Smooth muscle cell of the brain vasculature (primary cell): ENCODE measurements at places on chromosomes 11 and 22.

GRCh38 chr11:108008656-108009496 is at the start of gene CUL5:
Gene CUL5 (plus strand): TSS chr11:108008898. CDS start chr11:108009349, 451 bp downstream.
- peak; percentile 87 for DNase-seq

- no peak for DNase-seq
Measured at GRCh38 chr11:84747871-84748270, 879.3 kb downstream of the DLG2 start.

GRCh38 chr11:6574816-6575715 is 28.4 kb downstream of the RRP8 start:
- no peak for DNase-seq

- DNase-seq: no peak
Measured at GRCh38 chr22:50569896-50570535, 7.3 kb upstream of the SYCE3 start.

DNA sequence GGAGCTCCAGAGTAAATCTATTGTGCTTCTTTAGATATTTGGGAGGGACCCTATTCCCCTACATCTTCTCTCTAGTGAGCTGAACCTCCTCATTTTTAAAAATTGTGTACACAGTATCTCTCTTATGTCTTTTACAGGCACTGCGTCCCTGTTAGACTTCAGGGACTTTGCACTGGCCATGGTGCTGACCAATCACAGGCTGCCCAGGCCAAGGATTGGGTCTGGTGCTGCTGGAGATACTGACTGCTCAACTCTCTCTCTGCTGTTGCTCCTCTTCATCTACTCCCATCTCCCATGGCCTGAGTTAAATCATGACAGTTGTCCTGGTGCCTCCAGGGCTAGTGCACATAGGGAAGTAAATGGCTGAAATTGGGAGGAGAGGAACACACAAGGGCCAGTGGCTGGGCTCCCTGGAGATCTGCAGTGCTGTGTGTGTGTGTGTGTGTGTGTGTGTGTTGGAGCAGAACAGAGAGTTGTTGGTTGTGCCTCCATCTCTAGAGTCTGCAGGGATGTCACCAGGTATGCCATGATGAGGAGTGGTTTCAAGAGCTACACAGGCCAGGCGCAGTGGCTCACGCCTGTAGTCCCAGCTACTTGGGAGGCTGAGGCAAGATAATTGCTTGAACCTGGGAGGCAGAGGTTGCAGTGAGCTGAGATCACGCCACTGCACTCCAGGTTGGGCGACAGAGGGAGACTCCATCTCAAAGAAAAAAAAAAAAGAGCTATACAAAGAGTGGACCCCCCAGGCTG is 155.3 kb downstream of the ST3GAL4 start:
- DNase-seq: no peak

GRCh38 chr11:114063149-114063828 is 3.8 kb downstream of the ZBTB16 start:
- no peak for DNase-seq

GRCh38 chr11:86145439-86146156 is 76.7 kb upstream of the PICALM start:
- DNase-seq: no peak

- no peak for DNase-seq
Measured at GRCh38 chr11:92266806-92267205, 42.2 kb downstream of the FAT3 start.

GRCh38 chr11:35288817-35289541 is 130.4 kb downstream of the SLC1A2 start:
- no peak for DNase-seq

DNA sequence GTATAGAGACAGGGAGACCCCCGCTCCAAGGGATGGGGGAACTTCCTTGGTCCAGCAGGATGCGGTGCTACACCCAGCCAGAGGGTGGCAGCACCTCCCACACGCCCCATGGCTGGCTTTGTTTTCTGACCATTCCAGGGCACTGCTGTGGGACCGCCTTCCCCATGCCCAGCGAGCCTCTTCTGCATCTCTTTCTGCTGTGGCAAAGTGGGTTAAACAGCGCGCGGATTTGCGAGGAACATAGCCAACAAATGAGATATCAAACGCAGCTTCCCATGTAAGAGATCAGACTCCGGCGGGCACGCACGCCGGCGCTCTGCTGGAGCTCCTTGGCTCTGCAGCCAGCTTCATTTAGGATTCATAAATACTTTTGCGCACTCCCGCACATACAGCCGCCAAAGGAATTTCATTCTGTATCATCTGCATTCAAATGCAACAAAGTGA is 485.8 kb upstream of the CADM1 start:
- no peak for DNase-seq

- no peak for DNase-seq
Measured at GRCh38 chr11:34331329-34331728, 26.5 kb downstream of the ABTB2 start.
